ENCODE measurements at places on chromosomes 13 and 19. TPM values are rescaled to one million over a fixed set of nuclear protein-coding genes. Genes with fewer than 3 reads are reported as not detected.

CEACAM20 gene
- total RNA-seq, result not detected

PNMA8A gene
- not detected for total RNA-seq

C3 gene
- 1.1 TPM for total RNA-seq

SWSAP1 gene
- 1.8 TPM for total RNA-seq

TEKTIP1 gene
- 2.4 TPM for total RNA-seq

Data from activated CD8-positive, alpha-beta T cell treated with anti-CD3 and anti-CD28 coated beads for 36 hours (primary cell).